ENCODE measurements at places on chromosomes 16 and 17.
A peak's percentile ranks its signal among the peaks of the same experiment; 100 is the strongest.

GRCh38 chr16:4962716-4963115 is 4.6 kb downstream of the SEC14L5 start:
- no peak for DNase-seq

DNA sequence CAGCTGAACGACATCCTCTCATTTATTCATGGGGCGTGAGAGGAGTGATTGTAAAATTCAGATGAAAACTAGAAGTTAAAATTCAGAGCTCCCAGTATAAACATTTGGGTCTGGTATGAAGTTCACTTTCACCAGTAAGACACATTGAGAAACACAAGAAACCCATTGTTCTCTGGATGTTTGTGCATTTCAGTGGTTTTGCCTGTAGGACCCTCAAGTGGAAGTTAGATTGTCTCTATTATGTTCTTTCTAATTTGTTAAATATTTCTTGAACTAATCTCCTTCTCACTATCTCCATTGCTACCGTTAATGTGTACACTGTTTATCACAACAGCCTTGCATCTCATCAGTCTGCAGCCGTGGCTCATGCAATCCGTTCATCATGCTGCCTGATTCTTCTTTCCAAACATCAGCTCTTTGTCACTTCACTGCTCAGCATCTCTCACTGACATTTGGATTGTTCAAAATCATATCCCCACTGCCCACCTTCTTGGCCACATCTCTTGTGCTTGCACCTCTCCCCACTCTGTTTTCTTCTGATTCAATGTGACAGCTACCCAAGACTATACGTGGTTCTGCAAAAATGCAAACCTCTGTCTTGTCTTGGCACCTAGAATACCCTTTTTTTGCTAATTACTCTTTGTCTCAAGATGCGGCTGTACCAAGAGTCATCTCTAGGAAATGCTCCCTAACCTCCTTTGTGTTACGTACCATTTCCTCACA is 49.5 kb downstream of the HLF start:
- no peak for DNase-seq

DNA sequence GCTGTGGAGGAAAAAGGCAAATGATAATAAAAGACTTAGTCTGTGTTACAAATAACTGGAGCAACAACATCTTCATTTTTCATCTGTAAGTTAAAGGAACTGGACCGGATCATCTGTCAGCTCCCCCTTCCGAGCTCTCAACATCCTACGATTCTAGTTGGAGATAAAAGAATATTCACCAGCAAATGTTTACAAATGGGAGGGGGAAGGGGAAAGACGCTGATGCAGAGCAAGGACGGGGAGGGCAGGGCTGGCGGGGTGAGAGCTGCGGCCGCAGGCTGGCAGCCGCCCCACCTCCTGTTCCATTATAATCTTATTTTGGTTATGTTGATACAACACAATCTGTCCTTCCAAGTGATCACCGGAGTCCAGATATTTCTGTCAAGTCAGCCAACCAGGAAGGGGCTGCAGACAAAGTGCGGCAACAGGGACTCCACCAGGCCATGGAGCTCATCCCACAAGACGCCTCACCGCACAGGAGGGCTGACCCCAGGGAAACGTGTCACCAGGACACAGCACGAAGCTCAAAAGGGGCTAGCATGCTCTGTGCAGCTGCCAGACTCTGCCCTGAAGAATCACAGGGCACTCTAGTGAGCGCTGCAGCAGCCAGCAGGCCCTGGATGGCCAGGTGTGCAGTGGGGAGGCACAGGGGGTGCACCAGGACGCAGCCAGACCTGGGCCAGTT is 19.7 kb downstream of the FBXO31 start:
- no peak for DNase-seq

DNA sequence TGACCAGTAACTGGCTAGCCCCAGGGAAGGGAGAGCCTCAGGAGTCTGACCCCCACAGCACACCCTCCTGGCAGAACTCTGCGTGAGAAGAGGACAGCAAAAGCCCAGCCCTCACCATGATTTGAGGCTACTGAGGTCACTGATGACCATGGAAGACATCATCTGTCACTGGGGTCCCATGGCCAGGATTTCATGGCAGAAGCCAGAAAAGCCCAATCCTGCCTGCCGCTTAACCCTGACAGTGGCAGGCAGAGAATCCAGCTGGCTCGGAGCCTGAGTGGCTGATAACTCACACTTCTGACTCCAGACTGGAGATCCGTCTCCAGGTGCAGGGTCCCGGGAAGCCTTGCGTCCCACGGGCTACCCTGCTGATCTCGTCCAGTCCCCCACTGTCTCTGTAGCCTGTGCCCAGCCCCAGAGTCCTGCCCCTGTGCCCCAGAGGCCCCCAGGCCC is 17.5 kb downstream of the GRIN2C start:
- DNase-seq, result no peak

GRCh38 chr16:56990407-56991286 is 1.3 kb downstream of the NLRC5 start:
- peak; percentile 55 for DNase-seq

DNA sequence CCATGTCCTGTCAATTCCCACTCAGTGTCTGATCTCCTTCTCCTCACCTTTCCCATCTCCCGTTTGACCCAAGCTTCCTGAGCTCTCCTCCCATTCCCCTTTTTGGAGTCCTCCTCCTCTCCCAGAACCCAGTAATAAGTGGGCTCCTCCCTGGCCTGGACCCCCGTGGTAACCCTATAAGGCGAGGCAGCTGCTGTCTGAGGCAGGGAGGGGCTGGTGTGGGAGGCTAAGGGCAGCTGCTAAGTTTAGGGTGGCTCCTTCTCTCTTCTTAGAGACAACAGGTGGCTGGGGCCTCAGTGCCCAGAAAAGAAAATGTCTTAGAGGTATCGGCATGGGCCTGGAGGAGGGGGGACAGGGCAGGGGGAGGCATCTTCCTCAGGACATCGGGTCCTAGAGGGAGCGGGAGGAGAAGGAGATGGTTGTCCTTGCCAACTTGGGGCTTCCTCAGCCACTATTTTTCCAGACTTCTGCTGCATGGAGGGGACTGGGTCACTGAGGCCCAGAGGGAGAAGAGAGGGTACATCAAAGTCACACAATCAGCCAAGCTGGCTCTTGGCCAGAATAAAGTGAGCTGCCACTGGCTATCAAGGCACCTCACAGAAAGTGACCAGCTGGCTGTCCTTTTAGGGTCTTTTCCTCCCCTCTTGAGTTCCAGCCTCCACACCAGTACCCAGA is 1.9 kb upstream of the TBC1D10B start:
- no peak for DNase-seq

DNA sequence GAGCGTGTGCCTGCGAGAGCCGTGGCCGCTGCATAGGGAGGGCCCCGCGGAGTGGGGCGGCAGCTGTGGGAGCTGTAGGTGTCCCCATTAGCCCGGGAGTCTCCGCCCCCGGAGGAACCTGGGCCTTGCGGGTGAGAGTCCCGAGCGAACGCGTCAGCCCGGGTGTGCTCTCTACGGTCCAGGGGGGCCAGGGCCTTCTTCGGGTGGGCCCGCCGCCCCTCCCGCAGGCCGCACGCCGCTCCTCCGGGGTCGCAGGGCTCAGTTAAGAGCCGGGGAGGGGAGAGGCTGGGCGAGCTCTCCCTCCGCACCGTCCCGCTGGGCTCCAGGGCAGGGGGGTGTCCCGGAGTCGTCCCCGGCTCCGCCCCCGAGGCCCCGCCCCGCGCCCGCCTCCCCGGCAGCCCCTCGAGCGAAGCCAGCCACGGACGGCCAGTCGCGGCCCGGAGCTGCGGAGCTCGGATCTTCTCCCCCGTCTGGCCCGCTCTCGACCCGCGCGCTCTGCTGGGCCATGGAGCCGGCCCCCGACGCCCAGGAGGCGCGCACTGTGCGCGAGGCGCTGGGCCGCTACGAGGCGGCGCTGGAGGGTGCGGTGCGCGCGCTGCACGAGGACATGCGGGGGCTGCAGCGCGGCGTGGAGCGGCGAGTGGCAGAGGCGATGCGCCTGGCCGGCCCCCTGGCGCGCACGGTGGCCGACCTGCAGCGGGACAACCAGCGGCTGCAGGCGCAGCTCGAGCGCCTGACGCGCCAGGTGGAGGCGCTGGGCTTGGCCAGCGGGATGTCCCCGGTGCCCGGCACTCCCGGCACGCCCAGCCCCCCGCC is at the start of gene SMTNL2:
TSS of gene SMTNL2 (plus strand) at position 429 of the 816 bp plus-strand sequence. CDS start at position 506, 77 bp downstream.
- DNase-seq, result peak; percentile 14

- peak; percentile 74 for DNase-seq
These were observed at the start of gene CMTM4 for GRCh38 chr16:66696669-66697630. TSS of gene CMTM4 (minus strand) at chr16:66696743. CDS start at chr16:66696525, 218 bp downstream.

- DNase-seq, result no peak
These were observed 9.2 kb downstream of the KRT33B start for GRCh38 chr17:41360296-41360995.

- no peak for DNase-seq
These were observed 3.6 kb downstream of the ZNF646 start for GRCh38 chr16:31077592-31078396.

Measured in activated CD4-positive, alpha-beta T cell treated with anti-CD3 and anti-CD28 coated beads, Interleukin-2, amount 50 U/mL, for 48 hours (primary cell).